ENCODE measurements at places on chromosomes 3 and 15. TPM values are rescaled to one million over a fixed set of nuclear protein-coding genes. Genes with fewer than 3 reads are reported as not detected.

The ALDH1A2 gene
- not detected for polyA plus RNA-seq

The BHLHE40 gene
- 0.75 TPM for polyA plus RNA-seq

The SLC24A5 gene
- polyA plus RNA-seq = not detected

The GPR149 gene
- polyA plus RNA-seq = not detected

The PARP15 gene
- polyA plus RNA-seq = 5.2 TPM

The COX17 gene
- 124 TPM for polyA plus RNA-seq

The IL5RA gene
- polyA plus RNA-seq = not detected

The PSTPIP1 gene
- polyA plus RNA-seq = 41.3 TPM

The C3orf52 gene
- 0.44 TPM for polyA plus RNA-seq

The POMGNT2 gene
- 1.7 TPM for polyA plus RNA-seq

The SPATA12 gene
- polyA plus RNA-seq = not detected

The IP6K1 gene
- 31.6 TPM for polyA plus RNA-seq

The MB21D2 gene
- polyA plus RNA-seq = 2.6 TPM

The CCR3 gene
- polyA plus RNA-seq = 14.7 TPM

The GOLGA8T gene
- polyA plus RNA-seq = not detected

The GPR171 gene
- polyA plus RNA-seq = 96.7 TPM

The CAMK2N2 gene
- not detected for polyA plus RNA-seq

The FANCI gene
- 8.5 TPM for polyA plus RNA-seq

The RTP4 gene
- polyA plus RNA-seq = 14.7 TPM

The TMEM45A gene
- not detected for polyA plus RNA-seq

The MASP1 gene
- not detected for polyA plus RNA-seq

The CEP63 gene
- 17.5 TPM for polyA plus RNA-seq

The GOLGA8O gene
- not detected for polyA plus RNA-seq

The ERC2 gene
- polyA plus RNA-seq = not detected

The ANKRD34C gene
- not detected for polyA plus RNA-seq

The BFSP2 gene
- polyA plus RNA-seq = 41.1 TPM

The TRIM42 gene
- polyA plus RNA-seq = not detected

The PRR20G gene
- not detected for polyA plus RNA-seq

The AMOTL2 gene
- not detected for polyA plus RNA-seq

The CRABP1 gene
- polyA plus RNA-seq = not detected

The GOLGA6C gene
- polyA plus RNA-seq = not detected

The PAQR5 gene
- polyA plus RNA-seq = not detected

The LRTM1 gene
- polyA plus RNA-seq = not detected

The CFAP100 gene
- polyA plus RNA-seq = not detected

The APBA2 gene
- 22.2 TPM for polyA plus RNA-seq

The CHST2 gene
- polyA plus RNA-seq = 4.8 TPM

The PLSCR5 gene
- polyA plus RNA-seq = not detected

The XRN1 gene
- polyA plus RNA-seq = 53.5 TPM

The CHRD gene
- not detected for polyA plus RNA-seq

The XIRP1 gene
- polyA plus RNA-seq = not detected

The IGSF11 gene
- polyA plus RNA-seq = not detected

The QARS1 gene
- 157 TPM for polyA plus RNA-seq

The MUC4 gene
- polyA plus RNA-seq = not detected

The CEP97 gene
- polyA plus RNA-seq = 7.3 TPM

The LIPH gene
- polyA plus RNA-seq = not detected

The LRRC2 gene
- 1.2 TPM for polyA plus RNA-seq

The SNX22 gene
- 1.4 TPM for polyA plus RNA-seq

The CCR5 gene
- 10.9 TPM for polyA plus RNA-seq

The BRPF1 gene
- polyA plus RNA-seq = 12.1 TPM

The GOLGA8G gene
- polyA plus RNA-seq = not detected

The FGD5 gene
- polyA plus RNA-seq = 0.13 TPM

The KNG1 gene
- polyA plus RNA-seq = not detected

The LTK gene
- polyA plus RNA-seq = 0.17 TPM

The RTP1 gene
- not detected for polyA plus RNA-seq

The SMCO1 gene
- not detected for polyA plus RNA-seq

The SI gene
- not detected for polyA plus RNA-seq

All from CD4-positive, CD25-positive, alpha-beta regulatory T cell (primary cell).